ENCODE measurements at places on chromosomes 2 and 18.
A peak's percentile ranks its signal among the peaks of the same experiment; 100 is the strongest.

- DNase-seq, result no peak
Observed at GRCh38 chr2:111662039-111662770, 221.8 kb downstream of the ANAPC1 start.

DNA sequence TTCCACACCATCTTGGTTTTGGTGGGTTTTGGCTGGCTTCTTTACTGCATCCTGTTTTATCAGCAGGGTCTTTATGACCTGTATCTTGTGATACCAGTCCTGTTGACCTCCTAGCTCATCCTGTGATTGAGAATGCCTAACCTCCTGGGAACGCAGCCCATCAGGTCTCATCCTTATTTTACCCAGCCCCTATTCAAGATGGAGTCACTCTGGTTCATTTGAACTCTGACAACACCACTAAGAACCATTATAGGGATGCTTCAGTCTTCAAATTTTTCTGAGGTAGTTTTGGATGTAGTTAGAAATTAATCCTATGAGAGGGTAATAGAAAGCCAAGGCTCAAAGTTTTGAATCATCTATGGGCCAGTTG lies 287.8 kb upstream of the SLC39A10 start:
- DNase-seq, result no peak

DNA sequence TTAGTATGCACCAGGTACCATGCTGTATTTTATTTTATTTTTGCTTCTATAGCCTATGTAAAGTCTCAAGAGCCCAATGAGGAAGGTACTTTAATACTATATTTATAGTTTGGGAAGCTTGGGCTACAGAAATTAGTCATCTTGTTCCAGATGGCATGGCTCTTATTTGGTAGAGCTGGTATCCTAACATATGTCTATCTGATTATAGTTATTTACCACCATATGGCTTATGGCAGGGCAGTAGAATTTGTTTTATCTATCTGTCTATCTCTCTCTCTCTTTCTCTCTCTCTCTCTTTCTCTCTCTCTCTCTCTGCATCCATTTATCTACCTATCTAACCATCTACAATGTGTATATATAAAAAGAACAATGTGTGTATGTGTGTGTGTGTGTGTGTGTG lies 1293.7 kb upstream of the SLC39A10 start:
- peak; percentile 95 for DNase-seq

DNA sequence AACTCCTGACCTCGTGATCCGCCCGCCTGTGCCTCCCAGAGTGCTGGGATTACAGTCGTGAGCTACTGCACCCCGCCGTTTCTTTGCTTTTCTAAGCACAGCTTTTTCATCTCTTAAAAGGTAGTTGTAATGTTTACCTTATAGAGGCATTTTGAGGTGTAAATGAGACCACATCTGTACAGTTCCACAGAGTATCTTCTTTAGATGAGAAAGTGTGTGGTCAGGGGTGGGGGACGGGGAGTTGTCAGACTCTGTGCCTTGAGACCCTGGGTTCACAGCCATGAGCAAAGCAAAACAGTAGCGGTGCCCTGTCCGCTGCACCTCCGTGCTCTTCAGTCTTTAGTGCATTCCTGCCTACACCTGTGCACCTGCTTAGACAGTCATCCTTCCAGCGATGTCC lies 251.6 kb downstream of the ZNF407 start:
- no peak for DNase-seq

DNA sequence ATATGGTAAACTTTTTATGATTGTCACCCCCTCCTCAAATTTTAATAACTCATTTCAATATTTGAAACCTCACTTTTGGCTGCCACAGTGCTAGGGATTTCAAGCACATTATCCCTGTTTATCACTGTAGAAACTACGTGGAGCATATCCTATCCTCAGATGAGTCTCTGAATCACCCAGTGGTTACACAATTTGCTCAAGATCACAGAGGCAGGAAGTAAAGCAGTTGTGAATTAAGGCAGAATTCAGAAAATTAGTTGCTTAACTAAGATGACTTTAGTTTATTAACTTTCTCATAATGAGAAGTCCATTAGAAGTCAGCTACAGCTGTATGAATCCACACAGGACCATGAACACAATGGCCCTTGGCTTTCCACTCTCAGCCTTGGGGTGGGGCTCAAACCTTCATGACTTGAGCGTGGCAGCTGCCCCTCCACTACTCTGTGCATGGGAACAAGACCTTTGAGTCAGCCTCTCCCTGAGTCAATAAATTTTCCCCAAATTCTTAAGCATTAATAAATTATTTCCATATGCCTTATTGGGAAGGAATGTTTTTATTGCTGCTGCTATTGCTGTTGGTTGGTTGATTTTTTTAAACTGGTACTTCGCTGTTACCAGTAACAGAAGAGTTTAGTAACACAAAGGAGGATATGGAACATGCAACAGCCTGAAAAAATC lies 369.0 kb downstream of the CBLN2 start:
- no peak for DNase-seq

GRCh38 chr18:78765142-78765541 lies 214.5 kb upstream of the SALL3 start:
- DNase-seq, result no peak

GRCh38 chr2:43105586-43106558 lies 120.5 kb downstream of the ZFP36L2 start:
- DNase-seq, result no peak

GRCh38 chr2:238379096-238379810 lies 47.5 kb upstream of the ASB1 start:
- DNase-seq, result no peak

DNA sequence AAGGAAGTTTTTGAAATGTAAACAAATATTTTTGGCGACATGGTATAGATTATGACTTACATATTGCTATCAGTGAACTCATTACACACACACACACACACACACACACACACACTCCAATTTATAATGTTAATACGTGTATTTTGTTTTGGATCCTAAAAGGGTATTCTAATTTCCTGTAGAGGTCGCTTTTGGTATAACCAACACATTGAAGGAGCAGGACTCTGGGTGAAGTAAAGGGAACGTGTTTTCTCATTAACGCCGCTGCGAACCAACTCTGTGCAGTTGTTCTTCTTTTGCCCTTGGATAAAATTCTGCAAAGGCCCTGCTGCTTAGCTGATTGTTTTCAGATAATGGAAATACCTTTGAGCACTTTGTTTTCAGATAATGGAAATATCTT lies 190.4 kb downstream of the PMAIP1 start:
- DNase-seq, result no peak

DNA sequence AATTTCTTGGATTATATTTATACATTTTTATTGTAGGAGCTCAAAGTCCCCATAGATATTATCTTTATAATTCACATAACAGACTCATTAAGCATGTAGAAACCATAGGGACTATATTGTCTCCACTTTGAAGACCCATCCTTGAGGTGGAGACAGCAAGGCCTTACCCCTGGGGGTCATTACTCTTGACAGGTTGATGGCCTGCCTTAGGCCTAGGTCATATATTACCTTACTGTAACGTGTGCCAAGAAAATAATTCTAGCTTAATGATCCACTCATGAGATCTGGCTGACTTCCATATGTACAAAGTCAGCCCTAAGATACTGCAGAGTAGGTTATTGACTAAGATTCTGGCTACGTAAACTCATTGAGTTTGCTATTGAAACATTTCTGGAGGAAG lies 65.4 kb upstream of the GLS start:
- DNase-seq, result no peak

- DNase-seq, result no peak
Observed at GRCh38 chr2:180690611-180691010, 289.8 kb upstream of the UBE2E3 start.

DNA sequence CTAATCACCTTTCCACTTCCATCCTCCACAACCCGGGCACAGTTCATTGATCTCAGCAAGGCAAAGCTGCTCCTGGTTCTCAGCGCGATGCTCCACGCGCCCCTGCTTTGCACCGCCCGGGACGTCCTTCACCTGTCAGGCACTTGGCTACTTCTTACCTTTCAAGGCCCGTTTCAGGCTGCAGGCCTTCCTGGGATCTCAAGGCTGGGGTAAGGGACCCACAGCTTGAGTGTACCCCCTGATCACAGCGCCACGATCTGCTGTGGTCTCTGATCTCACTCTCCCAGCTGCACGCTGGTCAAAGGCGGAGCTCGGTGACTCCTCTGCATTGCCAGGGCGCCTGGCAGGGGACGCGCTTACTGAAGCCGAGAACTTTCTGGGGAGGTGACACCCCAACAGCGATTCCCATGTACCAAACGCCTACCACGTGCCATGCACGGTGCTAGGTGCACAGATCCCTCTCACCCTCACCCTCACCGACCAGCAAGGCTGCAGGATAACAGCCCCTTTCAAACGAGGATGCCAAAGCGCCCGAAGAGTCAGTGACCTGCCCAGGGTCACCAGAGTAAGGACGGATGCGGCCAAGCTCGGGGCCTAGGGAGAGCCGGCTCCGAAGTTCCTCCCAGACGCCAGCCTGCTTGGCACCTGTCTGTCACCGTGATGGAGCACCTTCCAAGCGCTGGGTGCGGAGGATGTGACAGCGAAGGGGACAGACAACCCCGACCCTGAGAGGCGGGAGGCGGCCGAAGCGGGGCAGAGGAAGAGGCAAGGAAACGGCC lies 818 bp downstream of the ITGB1BP1 start:
- DNase-seq, result peak; percentile 68

- no peak for DNase-seq
Observed at GRCh38 chr2:211730215-211730614, 808.4 kb downstream of the ERBB4 start.

Measured in NCI-H2171 treated with DMSO at 0.1 percent for 48 hours (cell line).